Spinal cord (tissue), 10 donors: ENCODE measurements at places on chromosomes 4 and X.

DNA sequence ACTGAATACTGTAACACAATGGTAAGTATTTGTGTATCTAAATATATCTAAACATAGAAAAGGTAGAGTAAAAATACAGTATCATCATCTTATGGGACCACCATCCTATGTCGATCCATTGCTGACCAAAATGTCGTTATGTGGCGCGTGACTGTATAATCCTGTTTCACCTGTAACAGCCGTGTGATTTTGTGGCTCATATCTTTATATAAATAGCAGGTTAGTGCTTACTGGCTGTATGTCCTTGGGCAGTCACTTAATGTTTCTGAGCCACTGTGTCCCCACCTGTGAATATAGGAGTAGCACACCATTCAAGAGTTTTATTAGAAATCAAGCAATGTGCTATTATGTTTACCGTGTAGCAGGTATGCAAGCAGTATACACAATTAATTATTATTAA, 226.2 kb upstream of the FAT1 start:
- DNase-seq, result no peak

DNA sequence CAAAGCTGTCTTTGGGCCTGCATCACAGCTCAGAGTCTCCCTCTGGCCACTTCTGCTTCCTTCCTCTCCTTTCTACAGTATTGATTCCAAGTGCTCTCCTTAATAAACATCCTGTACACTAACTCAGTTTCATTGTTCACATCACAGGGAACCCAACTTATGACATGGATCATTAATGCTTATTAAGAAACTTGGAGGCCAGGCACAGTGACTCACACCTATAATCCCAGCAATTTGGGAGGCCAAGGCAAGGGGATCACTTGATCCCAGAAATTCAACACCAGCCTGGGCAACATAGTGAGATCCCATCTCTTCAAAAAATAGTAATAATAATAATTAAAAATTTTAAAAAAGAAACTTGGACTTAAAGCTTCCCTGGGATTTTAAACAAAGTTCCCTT, 89.2 kb upstream of the EFHC2 start:
- DNase-seq, result peak; percentile 6

DNA sequence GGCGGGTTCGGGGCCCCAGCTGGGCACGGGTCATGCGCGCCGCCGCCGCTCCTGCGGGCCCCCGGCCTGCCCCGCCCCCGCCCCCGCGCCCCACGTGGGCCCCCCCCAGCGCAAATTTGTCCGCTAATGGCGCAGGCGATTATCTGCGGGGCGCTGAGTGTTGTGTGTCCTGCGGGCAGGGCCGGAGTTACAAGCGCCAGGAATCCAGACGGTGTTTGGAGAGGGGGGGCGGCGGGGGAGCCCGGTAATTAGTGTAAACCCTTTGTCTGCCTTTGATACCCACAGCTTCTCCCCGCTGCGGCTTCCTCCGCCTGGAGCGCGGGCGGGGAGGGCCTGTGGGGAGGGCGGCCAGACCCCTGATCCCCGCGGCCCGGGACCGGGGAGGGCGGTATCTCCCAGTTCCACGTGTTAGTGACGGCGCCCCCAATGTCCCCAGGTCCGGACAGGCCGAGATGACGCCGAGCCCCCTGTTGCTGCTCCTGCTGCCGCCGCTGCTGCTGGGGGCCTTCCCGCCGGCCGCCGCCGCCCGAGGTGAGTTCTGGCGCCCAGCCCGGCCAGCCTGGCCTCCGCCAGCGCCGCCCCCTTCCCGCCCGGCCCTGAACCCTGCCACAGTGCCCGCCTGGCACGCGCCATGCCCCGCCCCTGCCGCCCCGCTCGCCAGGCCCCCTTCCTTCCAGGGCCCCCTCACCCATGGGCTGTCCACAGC, 761 bp downstream of the FGFRL1 start:
- DNase-seq, result no peak

DNA sequence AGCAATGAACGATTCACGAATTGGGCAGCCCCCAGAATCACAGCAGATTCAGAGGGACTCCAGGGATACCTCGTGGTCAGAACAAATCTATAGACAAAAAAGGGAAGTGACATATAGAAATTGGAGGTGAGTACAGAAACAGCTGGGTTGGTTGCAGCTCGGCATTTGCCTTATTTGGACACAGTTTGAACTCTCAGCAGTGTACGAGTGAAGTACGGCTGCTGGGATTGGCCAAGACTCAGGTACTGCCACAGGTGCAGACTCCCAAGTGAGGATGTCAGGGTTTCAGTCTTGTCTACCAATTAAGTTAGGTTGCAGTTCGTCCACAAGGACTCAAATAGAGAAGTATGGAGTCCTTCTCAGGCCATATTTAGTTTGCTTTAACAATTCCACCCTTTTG, 28.2 kb downstream of the HTT-AS start:
- DNase-seq, result no peak

DNA sequence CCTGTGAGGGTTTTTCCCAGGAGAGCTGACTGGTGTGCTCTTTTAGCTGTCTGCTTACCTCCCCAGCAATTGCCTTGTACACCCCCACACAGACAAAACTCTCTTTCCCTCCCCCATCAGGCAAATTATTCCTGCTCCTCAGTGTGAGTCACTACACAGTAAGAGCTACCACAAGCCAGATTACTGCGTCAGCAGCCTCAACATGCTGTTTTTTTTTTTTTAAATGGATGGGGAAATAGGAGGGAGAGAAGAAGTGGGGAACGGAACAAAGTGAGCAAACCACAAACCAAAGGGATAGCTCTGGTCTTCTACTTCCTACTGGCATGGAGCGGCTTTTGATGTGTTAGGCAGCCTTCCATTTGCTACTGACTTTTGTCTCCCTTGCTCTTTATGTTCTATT, 107.5 kb upstream of the ACSL4 start:
- no peak for DNase-seq
